ENCODE measurements at places on chromosomes 4 and X. TPM values are rescaled to one million over a fixed set of nuclear protein-coding genes. Genes with fewer than 3 reads are reported as not detected.

Gene CFAP299
- total RNA-seq: 15.2 TPM

Gene PDE6B
- total RNA-seq: 0.37 TPM

Gene VEGFC
- 42.1 TPM for total RNA-seq

Gene CSAG1
- not detected for total RNA-seq

Gene CTAG2
- total RNA-seq: not detected

Gene F11
- not detected for total RNA-seq

Gene RNF175
- not detected for total RNA-seq

Gene RAB9B
- total RNA-seq: 0.66 TPM

Gene FGFBP1
- total RNA-seq: not detected

Gene ZNF275
- 6.3 TPM for total RNA-seq

Gene YY2
- total RNA-seq: 1.6 TPM

Gene SORBS2
- total RNA-seq: 3.4 TPM

Gene NPFFR2
- not detected for total RNA-seq

Gene NAT8L
- total RNA-seq: under 0.01 TPM

Gene VSIG1
- under 0.01 TPM for total RNA-seq

Gene EREG
- total RNA-seq: 0.13 TPM

Gene MAGEB1
- not detected for total RNA-seq

Gene AKAP14
- total RNA-seq: not detected

Gene MMRN1
- 11.1 TPM for total RNA-seq

Gene RIBC1
- total RNA-seq: 0.93 TPM

Gene RRH
- total RNA-seq: not detected

Gene GDI1
- total RNA-seq: 111 TPM

Gene IQCM
- not detected for total RNA-seq

Gene DRD5
- total RNA-seq: not detected

Gene GSX2
- total RNA-seq: not detected

Gene ADH1C
- 1.1 TPM for total RNA-seq

Gene IL2
- total RNA-seq: not detected

Gene CDX4
- not detected for total RNA-seq

Gene MSANTD1
- 0.56 TPM for total RNA-seq
